ENCODE measurements at places on chromosomes 6 and 20. TPM values are rescaled to one million over a fixed set of nuclear protein-coding genes. Genes with fewer than 3 reads are reported as not detected.

GRCh38 chr6:169702840-169703246, 917 bp downstream of the C6orf120 start:
- no peak for DNase-seq

DNA sequence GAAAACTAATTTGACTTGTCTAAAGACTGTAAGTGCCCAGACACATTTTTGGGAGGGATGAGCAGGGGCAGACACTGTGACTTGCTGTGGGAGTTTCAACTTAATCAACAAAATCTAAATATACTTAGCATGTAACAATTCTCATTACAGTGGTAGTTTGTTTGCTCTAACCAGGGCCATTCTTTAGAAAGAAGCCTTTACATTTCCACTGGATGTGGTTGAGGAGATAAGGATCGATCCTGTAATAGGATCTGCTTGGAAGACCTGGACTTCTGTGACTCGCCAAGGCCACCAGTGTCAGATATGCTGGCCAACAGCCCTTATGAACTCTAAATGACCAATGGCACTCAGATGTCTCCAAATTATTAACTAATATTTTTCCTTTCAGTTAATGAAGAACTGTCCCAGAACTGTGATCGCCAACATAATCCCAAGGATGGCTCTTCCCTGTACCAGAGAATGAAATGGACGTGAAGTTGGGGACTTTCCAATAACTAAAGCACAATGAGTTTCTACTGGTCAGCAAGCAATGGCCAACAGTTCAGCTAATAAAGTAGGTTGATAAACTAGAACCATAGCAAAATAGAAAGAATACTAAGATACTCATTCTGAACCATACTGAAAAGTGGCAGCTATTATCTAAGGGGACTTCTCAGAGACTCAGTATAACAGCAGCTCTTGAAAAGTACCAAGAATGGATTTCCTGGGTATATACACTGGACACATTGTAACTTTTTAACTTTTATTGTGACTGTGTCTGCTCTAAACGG, 7.5 kb downstream of the SMLR1 start:
- DNase-seq: no peak

MROH8 gene
- total RNA-seq: 4.5 TPM

RIPK1 gene
- total RNA-seq: 11.3 TPM

TCFL5 gene
- 9.7 TPM for total RNA-seq
